Mesendoderm (in vitro differentiated cells): ENCODE measurements at places on chromosomes 7 and 10.

- no peak for DNase-seq
Observed at GRCh38 chr7:100219271-100219737, 445 bp upstream of the PVRIG start.

- DNase-seq = no peak
Observed at GRCh38 chr10:29435809-29436501, 147.1 kb downstream of the LYZL1 start.

DNA sequence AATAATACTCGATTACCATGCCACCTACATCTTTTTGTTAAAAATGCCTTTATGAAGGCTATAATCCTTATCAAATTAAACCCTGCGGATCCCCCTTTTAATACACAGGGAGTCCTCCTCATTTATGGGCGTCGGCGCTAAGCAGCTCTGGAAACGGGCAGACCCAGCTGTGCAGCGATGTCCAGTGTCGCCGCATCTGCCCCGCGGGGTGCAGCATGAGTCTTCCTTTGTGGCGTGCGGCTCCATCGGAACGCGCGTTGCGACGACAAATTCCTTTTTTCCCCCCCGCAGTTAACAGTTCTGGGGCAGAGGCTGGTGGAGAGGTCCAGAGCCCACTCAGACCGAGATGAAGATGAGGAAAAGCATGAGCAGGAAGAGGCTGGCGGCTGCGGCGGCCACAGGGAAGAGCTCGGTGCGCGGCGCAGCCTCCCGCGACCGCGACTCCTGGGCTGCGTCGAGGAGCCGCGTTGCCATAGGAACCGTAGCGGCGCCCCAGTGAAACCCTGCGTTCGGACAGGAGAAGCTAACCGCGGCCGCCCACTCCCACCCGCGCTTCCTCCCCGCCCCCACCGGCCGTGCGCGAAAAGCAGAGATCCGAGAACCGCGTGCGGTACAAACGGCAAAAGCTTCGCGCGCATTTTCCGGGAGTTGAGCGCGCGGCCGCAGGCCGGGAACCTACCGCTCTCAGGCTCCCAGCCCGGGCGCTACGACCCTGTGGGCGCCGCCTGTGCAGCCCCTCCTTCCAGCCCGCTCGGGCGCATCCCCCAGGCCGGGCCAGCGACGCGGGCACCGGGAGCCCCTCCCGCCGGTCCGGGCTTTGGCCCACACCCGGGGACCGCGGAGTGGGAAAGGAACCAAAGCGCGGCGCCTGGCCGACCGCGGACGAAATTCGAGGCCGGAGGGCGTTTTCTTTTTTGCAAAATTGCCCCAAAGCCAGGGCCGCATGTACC lies 130.6 kb downstream of the SPAG6 start:
- peak; percentile 44 for DNase-seq

DNA sequence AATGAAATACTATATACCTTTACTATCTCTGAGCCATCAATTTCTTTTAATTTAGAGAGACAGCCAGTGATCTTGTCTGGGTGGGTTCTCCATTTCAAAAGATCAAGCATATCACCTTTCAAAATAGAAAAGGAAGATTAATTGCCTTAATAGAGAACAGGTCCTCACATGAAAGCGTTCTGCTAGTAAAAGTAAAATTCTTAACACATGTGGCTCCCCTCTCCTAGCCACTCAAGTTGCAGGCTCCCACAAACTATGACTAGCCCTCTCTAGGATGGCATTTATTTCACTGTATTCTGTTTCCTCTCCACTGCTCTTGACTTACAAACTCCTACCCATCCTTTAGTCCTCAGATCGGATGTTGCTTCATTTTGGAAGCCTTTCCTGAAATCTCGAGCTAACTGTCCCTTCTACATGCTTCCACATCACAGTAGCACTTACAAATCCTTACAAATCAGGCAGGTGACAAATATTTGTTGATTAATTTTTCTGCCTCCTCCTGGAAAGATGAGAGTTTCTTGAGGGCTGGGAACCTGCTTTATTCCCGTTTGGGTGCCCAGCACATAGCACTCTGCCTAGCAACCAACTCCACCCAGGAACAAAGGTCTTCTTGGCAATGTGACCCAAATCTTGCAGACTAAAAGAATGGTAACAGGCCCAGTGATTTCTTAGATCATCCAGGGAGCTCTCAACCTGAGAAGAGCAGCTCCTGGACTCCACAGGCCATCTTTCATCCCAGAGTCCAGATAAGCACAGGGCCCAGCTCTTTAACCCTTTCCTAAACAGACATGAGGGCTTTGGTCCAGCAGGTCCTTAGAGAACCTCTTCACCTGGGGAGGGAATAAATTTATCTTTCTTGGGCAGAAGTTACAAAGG lies 310.4 kb upstream of the IMMP2L start:
- peak; percentile 44 for DNase-seq

GRCh38 chr10:12847361-12847975 lies 154.0 kb downstream of the CCDC3 start:
- peak; percentile 86 for DNase-seq

DNA sequence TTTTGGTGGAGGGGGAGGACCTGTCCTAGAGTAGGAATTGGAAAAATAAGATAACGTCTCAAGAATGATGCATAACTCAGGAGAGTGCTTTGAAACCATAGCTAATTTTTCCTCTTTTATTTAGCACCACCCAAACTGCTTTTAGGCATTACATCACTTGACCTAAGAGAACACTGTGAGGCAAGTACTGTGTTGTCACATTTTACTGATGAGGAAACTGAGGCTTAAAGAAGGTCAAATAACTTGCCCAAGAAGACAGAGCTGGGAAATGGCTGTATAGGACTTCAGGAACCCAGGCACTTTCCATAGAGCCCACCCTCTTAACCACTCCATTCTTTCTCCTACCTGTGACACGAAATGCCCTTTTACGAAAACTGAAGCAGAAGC lies 21.4 kb downstream of the ADRB1 start:
- no peak for DNase-seq

GRCh38 chr10:88332503-88333247 lies 250.4 kb downstream of the RNLS start:
- no peak for DNase-seq

DNA sequence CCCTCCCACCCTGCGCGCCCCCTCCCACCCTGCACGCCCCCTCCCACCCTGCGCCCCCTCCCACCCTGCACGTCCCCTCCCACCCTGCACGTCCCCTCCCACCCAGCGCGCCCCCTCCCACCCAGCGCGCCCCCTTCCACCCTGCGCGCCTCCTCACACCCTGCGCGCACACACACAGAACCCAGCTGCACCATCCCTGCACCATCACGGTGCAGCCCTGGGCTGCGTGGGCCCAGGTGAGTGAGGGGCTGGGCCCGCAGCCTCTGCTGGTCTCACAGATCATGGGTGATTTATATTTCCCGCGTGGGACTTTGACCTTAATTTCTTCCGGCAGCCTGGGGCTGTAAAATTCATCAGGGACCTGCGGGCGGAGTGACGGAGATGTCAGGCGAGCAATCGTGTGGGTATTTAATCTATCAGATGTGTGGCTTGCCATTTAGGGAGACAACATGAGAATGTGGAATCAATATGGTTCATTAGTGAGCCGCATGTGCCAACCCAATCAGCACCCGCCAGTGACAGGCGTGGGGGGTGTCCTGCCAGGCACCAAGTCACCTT lies 57.7 kb downstream of the C10orf105 start:
- no peak for DNase-seq

GRCh38 chr7:132441935-132442334 lies 134.3 kb downstream of the PLXNA4 start:
- no peak for DNase-seq

DNA sequence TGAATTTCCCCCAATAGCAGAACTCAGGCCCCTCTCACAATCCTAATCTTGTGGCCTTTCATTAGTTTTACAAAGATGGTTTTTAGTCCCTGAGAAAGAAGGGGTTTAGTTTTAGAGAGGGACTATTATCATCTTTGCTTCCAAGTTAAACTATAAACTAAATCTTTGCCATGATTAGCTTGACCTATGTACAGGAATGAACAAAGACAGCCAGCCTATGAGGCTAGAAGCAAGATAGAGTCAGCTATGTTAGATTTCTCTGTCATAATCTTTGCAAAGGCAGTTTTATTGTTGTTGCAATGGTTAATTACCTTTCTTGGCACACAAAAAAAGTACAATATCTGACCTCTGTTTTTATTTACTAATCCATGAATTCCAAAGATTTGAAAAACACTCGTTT lies 19.1 kb downstream of the RNF133 start:
- DNase-seq = no peak

- peak; percentile 27 for DNase-seq
Observed at GRCh38 chr10:26407406-26407969, 30.7 kb upstream of the APBB1IP start.

- DNase-seq = no peak
Observed at GRCh38 chr7:99121496-99122021, 22.3 kb downstream of the SMURF1 start.

GRCh38 chr10:12808014-12808613 lies 193.4 kb downstream of the CCDC3 start:
- no peak for DNase-seq

- DNase-seq = peak; percentile 65
Observed at GRCh38 chr7:73900286-73900685, 39.3 kb downstream of the TMEM270 start.

DNA sequence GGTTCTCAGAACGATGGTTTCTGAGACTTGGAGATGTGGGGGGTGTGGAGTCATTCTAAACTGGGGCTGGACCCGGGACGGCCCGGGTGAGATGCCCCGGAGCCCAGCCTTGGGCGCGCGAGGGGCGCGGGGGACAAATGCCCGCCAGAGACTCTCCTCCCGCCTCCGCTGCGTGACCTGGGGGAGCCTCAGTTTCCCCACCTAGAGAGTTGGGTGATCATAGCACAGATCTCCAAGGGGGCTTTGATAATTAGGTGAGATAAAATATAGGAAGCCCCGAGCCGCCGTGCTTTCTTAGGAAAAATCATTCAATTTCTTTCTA lies 658 bp upstream of the FZD8 start:
- DNase-seq = no peak

DNA sequence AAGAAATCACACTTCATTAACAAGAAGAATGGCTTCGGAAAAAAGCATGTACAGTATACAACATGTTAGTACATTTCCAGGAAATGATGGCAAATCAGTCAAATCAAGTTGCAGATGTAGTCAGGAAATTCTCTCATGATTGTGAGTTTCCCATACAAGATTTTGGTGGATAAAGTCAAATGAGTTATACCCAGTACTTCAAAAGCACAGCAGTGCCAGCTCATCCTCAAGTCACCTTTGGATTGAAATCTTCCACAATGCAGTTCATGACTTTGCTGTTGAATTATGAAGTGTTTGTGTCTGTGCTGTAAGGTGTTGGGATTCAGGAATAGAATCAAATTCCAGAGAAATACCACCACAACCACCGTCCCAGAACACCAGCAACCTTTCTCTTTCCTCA lies 301.3 kb upstream of the BMPER start:
- DNase-seq = no peak

- DNase-seq = peak; percentile 20
Observed at GRCh38 chr7:13988065-13988464, 1.4 kb downstream of the ETV1 start.

- no peak for DNase-seq
Observed at GRCh38 chr7:118079369-118079768, 104.6 kb upstream of the LSM8 start.

DNA sequence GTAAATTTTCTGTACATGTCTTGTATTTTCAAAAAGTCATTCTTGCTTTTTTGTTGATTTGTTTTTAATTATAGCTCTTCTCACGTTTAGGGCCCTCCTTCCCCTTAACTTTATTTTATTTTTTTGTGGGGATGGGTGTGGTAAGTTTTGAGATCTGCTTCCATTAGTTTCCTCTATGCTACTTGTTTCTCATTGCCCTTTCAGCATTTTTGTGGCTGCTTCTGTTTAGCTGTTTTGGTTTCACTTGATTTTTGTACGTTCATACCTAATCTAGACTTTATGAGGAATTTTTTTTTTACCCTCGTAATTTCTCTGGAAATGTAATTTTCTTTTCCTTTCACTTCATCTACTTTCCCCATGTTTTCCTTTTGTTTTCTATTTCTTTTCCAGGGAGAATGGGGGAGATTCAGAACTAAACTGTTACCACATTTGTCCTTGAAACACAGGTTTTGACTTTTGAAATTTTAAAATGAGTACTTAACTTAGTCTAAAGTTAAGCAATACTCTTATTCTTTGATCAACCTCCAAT lies 80.8 kb downstream of the ATRNL1 start:
- DNase-seq = no peak

DNA sequence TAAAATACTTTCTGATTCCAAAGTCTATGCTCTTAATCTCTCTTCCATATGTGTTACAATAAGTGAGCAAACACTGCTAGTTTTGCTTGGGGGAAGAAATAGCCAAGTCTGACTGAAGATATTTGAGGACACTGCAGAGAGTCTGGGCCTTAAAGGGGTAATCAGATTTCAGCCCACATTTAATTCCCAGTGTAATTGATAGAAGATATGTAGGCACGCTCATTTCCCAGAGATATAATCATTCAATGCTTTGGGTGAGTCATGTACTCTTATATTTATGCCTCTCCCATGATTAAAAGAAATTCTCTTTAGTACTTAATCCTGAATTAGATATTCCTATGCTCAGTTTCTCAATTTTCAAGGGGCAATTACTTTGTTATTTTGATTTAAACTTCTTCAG lies 178.1 kb upstream of the POM121L12 start:
- DNase-seq = no peak

DNA sequence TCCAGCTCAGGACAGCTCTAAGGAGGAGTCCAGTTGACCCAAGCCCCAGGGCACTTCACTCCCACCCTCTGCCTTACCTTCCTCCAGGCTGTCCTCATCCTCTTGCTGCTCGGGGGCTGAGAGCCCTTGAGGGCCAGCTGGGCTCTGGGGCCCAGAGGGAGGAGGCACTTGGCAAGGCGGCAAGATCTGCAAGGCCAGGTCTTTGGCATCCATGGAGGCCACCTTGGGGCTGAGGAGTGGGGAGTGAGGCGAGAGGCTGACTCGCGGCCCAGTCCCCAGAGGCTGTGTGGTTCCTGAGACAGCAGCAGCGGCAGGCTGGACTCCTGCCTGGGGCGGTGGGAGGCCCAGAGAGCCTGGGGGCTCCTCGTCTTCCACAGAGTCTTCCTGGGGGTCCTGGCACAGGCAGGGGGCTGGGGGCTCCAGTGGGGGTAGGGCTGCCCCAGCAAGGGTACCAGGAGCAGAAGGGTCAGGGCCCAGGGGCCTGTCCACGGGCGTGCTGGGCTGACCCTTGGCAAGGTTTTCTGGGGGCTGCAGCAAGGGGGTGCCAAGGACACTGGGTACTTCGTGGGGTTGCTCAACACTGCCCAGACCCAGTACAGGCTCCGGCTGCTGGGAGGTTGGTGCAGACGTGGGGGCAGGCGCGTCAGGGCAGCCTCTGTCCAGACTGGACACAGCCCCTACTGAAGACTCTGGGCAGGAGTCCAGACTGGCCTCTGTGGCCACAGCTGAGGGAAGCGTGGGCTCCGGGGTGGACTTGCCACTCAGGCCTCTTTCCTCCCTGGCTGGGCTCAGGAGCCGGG lies 6.5 kb downstream of the NACAD start:
- no peak for DNase-seq

DNA sequence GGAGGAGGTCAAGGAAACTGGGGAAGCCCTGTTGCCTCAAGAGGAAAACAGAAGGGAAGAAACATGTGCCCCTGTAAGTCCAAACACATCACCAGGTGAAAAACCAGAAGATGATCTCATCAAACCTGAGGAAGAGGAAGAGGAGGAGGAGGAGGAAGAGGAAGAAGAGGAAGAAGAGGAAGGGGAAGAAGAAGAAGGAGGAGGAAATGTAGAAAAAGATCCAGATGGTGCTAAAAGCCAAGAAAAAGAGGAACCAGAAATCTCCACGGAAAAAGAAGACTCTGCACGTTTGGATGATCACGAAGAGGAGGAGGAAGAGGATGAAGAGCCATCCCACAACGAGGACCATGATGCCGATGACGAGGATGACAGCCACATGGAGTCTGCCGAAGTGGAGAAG lies 82.7 kb upstream of the SAMD8 start:
- DNase-seq = no peak

GRCh38 chr10:132892004-132892403 lies 50.4 kb downstream of the CFAP46 start:
- DNase-seq = no peak
